GM12892 (cell line): ENCODE measurements at places on chromosomes 3 and 15.

- DNase-seq, result no peak
Measured at GRCh38 chr3:152287898-152288576, 19.3 kb downstream of the MBNL1 start.

GRCh38 chr15:73375755-73376305 is 7.1 kb upstream of the HCN4 start:
- DNase-seq, result no peak

- DNase-seq, result no peak
Measured at GRCh38 chr3:189936201-189936945, 184.3 kb downstream of the P3H2 start.

DNA sequence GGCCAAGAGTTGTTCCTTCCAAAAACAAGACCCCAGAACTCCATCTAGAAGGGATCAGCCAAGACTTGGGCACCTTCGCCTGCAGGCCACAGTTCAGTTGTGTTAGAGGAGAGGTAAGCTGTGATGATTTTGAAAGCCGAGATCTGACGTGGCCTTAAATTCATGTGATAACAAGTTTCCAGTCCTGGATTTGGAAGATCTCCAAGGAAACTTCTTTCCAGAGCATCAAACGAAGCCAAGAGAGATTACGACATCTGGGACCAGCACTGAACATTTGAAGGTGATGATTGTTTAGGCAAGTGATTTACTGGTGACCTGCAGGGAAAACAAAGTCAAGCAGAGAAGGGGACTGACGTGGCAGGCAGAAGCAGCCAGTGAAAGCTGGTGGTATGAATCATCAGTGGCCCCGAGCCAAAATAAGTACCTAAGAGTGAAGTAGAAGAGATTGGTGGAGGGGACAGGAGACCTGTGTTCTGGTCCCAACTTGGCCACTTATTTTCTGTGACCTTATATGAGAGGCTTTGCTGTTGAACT is 339.0 kb upstream of the PROK2 start:
- no peak for DNase-seq

DNA sequence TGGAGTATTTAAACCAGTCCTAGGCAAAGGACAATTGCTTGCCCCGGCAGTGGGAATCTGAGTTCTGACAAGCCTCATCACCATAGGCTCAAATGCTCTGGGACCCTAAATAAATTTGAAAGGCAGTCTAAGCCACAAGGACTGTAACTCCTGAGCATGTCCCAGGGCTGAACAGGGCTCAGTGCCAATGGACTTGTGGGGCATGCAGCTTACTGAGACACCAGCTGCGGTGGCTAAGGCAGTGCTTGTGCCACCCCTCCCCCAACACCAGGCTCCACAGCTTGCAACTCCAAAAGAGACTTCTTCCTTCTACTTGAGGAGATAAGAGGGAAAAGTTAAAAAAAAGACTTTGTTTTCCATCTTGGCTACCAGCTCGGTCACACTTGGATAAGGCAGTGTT is 289.7 kb upstream of the DCBLD2 start:
- no peak for DNase-seq

DNA sequence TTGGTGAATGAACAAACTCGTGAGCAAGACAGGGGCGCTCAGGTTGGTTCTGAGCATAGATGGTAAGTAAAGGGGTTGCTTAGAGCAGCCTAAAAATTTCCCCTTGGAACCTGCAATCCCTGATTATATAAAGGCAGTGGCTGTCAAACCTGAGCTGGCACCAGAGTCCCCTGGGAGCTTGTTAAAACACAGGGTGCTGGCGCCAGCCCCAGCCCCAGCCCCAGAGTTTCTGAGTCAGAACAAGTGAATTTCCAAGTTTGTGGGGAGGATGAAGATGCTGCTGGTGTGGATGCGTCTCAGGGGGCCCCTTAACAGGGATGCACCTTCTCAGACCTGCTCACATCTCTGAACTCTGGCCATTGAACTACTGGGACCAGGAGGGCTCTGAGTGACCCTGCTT is 48.2 kb downstream of the FEM1B start:
- DNase-seq, result no peak

- no peak for DNase-seq
Measured at GRCh38 chr3:120177707-120178306, 83.6 kb upstream of the GSK3B start.

GRCh38 chr3:45817831-45818522 is 21.6 kb upstream of the SLC6A20 start:
- no peak for DNase-seq

GRCh38 chr3:197454014-197454413 is 101.8 kb downstream of the BDH1 start:
- no peak for DNase-seq

- no peak for DNase-seq
Measured at GRCh38 chr3:136586580-136586979, 165.6 kb downstream of the STAG1 start.

DNA sequence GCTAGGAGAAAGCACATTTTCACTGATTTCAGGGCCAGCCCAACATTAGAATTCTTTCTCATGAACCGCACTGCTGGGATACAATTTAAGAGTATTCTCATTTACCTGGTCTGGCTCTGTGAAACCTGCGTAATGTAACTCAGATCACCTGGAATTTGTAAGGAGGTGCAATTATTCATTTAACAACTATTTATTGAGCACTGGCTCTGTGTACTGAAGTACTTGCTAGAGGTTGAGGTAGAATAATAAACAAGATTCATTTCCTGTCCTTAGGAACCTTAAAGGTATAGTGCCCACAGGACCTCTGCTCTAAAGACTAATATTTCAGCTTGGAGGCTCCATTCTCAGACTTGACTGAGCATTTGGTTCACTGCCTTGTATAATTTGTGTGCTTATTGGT is 242.2 kb upstream of the ZPLD1 start:
- DNase-seq, result no peak

DNA sequence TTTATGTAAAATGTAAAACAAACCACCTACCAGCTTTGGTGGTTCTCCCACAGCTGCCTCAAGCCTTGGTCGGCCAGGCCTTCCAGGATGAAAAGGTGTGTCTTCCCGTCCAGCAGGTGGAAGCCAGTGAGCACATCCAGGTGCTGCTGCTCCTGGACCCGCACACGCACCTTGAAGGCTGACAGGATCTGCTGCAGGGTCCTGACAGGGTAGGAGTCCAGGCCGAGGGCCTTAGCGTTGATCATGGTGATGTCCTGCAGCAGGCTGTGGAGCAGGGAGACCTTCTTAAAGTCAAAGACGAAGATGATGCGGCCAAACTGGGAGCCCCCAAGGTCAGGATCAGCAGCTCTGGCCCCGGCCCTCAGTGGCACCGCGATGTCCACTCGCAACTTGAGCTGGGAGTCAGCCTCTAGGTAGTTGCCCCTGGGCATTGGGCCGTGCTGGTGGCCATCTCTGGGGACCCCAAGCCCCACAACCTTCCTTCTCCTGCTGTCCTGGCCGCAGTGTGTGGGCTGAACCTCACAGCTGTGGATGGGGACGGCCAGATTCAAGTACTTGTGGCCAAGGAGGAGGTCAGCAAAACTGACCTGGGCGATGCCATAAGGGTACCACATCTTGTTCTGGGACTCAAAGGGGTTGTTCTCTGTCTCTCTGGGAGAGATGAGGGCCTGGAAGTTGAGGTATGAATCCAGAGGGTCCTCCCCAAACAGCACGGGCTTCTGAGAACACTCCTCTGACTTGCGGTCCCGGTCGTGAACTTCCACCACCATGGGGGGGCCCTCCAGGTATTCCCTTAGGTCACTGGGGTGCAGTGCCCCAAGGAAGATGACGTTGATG is 48.6 kb downstream of the CFAP92 start:
- no peak for DNase-seq

DNA sequence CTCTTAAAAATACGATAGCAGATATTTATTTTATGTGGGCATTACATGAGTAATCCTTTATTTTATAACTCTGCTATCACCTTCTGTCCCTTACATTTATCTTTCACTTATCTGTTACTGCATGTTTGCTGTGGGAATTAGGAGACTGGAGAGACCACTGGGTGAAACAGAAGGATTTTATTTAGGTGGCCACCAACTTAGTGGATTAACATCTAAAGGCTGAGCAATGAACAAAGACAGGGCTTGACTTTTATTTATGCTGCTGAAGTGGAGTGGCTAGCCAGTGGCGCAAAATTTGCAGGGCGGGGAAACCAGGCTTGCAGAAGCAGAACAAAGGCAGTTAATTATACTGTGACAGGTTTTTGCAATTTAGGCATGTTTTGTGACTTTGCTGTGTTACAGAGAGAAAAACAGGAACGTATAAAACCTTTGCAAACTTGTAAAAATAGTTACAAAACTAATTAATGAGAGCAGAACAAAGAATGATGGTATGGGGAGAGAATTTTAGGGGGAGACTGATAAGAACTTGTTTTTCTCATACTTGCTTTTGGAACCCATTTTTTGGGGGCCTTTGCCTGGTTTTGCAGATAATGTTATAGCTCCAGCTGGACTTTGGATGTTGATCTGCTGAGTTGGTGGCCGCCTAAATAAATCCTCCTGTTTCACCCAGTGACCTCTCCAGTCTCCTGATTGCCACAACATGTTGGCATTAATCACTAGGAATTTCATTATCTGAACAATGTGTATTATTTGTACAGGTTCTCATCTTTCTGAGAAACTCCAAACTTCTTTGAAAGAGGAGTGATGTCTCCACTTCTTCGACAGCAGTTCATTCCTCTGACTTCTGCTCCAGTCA is 18.0 kb downstream of the KLHL24 start:
- DNase-seq, result no peak

GRCh38 chr3:22269831-22270230 is 518.8 kb upstream of the ZNF385D start:
- DNase-seq, result no peak

- DNase-seq, result no peak
Measured at GRCh38 chr3:173742491-173742890, 344.9 kb downstream of the NLGN1 start.

DNA sequence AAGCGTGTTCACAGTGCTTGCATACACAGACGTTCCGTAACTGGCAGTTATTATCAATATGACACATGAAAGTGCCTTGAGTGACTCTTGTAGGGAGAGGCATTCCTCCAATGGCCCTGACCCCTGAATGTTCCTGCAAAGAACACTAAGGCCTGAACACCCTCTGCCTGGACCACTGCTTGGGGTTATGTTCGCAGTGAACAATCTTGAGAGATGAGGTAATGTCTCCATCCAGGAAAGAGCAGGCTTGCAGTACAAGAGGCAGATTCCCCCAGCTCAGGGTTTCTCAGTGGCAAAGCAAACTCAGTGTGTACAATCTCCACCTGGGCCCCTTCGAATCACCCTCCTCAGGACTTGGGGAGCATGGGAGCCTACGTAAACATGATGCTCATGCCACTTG is 324.6 kb downstream of the MAGI1 start:
- DNase-seq, result no peak

DNA sequence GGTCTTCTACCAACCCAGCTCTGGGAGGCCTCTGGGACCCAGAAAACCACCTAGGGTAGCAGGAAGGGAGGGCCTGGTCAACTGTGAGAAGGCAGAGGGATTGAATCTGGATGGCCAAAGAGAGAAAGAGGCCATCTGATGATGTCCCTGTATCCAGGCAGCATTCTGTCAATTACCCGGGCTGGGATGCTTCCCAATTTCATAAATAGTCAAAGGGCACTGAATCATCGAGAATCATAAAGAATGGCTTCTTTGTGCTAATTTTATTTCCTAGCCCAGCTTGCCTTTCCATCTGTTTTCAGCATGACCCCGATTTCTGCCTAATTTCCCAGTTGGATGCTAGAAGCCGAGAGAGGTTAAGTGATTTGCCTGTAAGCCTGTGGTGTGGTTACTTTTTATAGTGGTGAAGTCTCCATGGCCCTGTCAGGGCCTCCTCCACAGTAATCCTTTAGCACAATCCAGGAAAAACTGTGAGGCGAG is 129.2 kb downstream of the FAM43A start:
- no peak for DNase-seq

DNA sequence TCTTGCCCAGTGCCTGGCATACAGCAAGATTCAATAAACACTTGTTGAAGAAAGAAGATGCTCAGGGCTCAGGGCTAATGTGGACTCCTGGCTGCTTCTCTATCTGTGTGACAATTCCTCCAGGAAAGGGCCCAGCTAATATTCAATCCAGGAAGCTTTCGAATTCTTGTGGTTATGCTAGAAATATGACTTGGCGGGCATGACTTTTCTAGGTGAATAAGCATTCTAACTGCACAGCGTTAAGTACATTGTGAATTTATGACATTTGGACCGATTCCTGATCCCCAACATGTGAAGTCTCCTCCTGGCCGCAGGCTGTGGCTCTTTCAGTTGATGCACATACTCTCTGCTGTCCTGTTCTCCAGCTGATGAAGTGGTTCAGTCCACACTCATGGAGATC is 117.0 kb downstream of the IMPG2 start:
- DNase-seq, result no peak

GRCh38 chr15:57031605-57032004 is 113.2 kb downstream of the TCF12 start:
- no peak for DNase-seq

- DNase-seq, result no peak
Measured at GRCh38 chr3:45205126-45205525, 21.0 kb downstream of the TMEM158 start.

- no peak for DNase-seq
Measured at GRCh38 chr15:45138814-45139765, 9.3 kb downstream of the DUOX1 start.

GRCh38 chr3:139434764-139435307 is 41.5 kb downstream of the RBP2 start:
- DNase-seq, result no peak

GRCh38 chr3:173529062-173529711 is 131.6 kb downstream of the NLGN1 start:
- no peak for DNase-seq

GRCh38 chr3:137687181-137687879 is 76.8 kb upstream of the SOX14 start:
- DNase-seq, result no peak

GRCh38 chr15:83108266-83109219 is 1.1 kb downstream of the TM6SF1 start:
- DNase-seq, result peak; percentile 48

GRCh38 chr3:73827725-73828211 is 203.0 kb upstream of the PDZRN3 start:
- DNase-seq, result no peak

GRCh38 chr3:18716101-18716500 is 291.0 kb upstream of the SATB1 start:
- no peak for DNase-seq

GRCh38 chr3:139231555-139232281 is 112.1 kb upstream of the MRPS22 start:
- no peak for DNase-seq
